GM06990 (cell line): ENCODE measurements at places on chromosomes 5 and 9.
A peak's percentile ranks its signal among the peaks of the same experiment; 100 is the strongest.

GRCh38 chr9:77999231-77999631, 32.4 kb downstream of the GNAQ start:
- DNase-seq, result no peak

DNA sequence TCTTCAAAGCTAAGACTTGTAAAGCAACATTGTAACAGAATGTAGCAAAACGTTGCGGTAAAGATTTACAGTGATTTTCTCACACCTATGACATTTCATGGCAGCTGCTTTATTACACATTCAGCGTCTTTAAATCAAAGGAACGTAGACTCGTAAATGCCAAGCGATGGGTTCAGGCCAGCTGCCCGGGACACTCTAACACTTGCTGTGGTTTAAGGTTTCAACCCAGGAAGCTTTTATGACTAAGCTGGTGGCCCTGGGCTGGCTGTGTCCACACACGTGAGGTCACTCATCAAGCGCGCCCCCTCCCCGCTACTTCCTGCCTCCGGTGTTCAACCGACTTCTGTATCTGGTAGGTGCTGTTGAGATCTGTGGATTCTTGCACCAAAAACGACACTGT, 2.5 kb downstream of the SLC6A18 start:
- DNase-seq, result no peak

DNA sequence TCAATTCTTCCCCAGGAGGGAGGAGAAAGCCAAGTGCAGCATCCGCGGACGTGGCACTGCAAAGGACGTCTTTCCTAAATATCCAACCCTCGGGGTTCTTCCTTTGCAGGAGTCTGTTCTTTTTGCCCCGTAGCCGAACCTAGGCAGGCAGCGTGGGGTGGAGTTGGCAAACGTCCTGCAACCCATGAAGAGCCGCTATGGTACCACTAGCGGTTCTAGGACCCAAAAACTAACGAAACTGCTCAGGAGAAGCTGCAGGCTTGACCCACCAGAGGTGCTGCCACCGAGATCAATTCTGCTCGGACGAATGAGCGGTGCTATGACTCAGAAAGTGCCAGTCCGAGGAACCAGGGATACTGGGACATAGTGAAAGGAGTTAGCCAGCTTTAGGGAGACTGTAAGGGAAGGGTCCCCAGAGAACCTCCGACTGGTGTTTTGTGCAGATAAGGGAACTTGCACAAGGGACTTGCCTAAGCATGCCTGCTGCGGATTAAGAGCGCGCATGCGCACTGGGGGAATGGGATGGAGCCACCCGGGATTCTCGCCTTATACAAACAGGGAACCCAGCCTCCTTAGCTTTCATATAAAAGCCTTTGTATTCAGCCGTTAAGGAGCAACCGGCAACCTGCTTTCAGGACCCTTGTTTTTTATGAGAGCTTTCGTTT, 32.7 kb downstream of the ANXA2R start:
- DNase-seq, result peak; percentile 88

DNA sequence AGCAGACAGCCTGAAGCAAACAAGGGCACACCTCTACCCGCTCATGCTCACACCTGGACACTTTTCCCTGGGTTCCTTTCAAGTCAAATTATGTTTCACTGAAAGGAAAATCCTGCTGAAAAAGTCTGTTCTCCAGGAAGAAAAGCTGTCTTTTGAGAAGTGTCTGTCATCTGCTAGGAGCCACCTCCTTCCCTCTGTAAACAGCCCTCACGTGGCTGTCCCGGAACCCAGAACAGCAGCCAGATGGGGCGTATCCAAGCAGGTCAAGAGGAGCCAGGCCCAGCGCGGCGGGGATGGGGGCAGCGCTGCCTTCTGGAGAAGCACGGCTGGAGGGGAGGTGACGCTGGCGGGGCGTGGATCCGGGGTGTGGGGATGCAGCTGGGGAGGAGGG, at the start of gene PNPLA7:
Gene PNPLA7 (minus strand): TSS at position 172 of the 391 bp plus-strand sequence. CDS start 205 bp downstream, outside the sequence.
- peak; percentile 43 for DNase-seq
